Left renal pelvis (tissue), 4 donors: ENCODE measurements at places on chromosomes 13 and 19.

DNA sequence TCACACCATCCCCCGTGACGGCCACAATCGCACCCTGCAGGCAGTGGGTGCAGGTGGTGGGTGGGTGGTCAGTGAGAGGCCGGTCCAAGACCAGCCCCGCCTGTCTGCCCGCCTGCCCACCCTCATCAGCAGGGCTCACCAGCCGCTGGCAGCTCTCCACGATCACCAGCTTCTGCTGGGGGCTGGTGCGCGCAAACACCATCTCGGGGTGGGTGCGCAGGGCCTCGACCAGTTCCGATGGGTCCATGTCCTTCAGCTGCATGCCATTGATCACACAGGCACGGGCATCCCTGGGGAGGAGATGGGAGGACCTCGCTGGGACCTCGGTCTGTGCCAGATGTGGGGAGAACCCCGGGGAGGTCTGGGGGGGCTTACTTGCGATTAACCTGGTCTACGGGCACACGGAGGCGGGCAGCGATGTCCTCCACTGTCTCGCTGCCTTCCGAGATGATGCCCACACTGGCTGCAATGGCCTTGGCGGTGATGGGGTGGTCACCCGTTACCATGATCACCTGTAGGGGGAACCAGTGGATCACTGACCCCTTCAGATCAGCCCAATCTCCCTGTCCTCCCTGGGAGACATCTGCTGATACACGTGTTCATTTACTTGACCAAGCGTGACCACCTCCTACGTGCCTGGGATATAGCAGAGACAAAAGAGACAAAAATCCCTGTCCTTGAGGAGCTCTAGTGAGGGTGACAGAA lies 8.0 kb downstream of the ATP4A start:
- no peak for DNase-seq

GRCh38 chr13:45372189-45373161 lies 31.5 kb upstream of the TPT1 start:
- DNase-seq, result no peak

- DNase-seq, result no peak
Measured at GRCh38 chr13:18953139-18953930, 228.3 kb downstream of the TUBA3C start.

DNA sequence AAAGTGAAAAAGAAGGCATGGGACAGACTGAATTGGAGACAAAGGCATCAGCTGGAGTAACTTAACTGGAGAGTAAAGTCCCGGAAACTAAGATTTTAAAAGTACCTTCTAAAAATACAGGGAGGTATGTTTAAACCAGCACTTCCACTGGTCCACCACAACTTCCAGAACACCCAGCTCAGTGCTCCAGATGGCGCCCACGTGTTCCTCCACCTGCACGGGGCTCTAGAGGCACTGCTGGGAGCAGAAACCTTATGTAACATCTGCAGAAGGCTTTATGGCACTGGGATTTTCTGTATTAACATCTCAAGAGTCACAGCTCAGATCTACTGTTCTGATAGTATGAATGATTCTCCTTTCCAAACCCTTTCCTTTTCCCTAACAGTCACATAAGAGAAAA lies 252.1 kb downstream of the DCLK1 start:
- no peak for DNase-seq

DNA sequence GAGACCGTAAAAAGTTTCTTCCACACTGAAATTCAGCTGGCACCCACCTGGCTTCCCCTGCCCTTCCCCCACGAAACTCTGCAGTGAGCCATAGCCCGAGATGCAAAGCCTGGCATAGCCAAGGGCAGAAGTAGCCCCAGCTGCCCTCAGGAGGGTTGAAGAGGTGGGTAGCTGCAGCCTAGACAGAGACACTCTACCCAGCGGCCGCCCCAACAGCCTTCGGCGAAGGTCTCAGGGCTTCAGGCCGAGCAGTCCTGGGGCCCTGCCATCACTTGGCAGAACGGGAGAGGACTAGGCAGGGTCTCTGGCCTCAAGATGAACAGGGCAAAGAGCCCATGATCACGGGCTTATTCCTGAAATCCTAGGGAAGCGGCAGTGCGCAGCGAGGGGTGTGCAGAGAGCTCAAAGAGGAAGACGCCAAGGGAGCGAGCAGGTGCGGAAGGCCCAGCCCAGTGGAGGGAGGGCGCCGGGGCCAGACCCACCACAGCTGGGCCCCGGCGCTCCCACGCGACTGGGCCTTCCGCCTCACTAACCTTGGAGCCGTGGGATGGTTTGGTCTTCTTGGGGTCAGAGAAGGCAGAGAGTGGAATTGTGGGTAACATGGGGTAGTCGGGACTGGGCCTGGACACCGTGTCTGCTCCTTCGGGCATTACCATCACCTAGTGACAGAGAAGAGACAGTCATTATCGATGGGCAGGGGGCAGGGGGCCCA lies 53.2 kb downstream of the MLLT1 start:
- no peak for DNase-seq

DNA sequence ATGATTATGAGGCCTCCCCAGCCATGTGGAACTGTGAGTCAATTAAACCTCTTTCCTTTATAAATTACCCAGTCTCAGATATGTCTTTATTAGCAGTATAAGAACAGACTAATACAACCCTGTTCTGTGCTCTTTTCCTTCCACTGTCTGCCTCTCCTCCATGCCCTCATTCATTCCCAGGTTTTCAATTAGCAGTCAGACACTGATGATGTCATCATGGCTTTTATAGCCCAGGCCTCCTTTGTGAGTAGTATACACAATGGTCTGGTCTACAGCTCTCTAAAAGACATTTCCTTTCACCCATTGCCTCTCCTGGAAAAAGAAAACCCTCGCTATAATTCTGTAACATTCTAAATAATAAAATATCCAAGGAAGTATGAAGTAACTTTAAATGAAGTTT lies 25.5 kb downstream of the FGF14 start:
- no peak for DNase-seq

DNA sequence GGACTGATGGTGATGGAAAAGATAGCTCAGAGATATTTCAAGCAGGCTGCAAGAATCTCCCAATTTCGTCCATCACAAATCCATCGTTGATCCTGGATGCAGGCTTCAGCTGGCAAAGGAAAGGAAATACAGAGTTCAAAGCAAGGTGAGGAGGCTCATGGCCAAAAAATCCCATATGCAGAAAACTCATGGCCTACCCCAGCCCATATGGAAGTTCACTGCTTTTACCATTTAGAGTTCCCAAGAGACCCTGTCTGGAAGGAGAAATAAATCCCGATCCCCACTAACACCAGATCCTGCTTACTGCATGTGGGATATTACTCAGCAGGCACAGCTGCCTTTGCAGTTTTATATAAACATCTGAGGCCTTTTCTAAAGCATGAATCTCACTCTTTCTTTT lies 412.9 kb upstream of the SPRY2 start:
- no peak for DNase-seq

- no peak for DNase-seq
Measured at GRCh38 chr13:72198967-72199560, 332.1 kb upstream of the DACH1 start.

- DNase-seq, result peak; percentile 24
Measured at GRCh38 chr19:35592226-35592625, 6.3 kb downstream of the PMIS2 start.

DNA sequence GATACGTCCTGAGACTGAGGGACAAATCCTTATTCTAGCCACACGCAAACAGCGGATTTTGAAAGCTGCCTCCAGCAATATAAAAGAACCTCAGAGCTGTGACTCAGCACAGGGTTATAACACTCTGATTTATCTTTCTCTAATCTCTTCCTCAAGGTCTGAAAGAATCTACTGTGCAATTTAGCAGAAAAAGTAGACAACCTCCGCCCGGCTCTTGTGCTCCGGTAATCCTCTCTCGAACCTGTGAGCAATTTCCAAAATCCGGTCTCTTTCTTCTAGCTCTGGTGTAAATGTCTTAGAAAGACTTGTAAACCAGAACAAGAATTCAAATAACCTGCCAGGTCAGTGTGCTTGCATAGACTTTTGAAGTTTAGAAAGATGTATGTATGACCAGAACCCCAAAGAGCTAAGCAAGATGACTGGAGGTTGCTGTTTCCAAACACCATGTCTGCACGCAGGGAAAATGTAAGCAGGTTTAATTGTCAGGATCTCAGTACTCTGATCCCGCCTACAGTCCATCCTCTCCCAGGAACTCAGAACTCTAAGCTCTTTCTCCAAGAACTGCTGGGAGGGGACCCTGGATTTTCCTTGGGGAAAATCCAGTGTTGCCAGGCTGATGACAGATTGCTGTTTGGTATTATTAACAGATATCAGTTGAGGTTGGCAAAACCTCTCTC lies 338.1 kb downstream of the RFC3 start:
- DNase-seq, result no peak

GRCh38 chr19:17590866-17591265 lies 35.4 kb downstream of the COLGALT1 start:
- DNase-seq, result no peak

GRCh38 chr19:5719274-5719960 lies 529 bp downstream of the LONP1 start:
- DNase-seq, result no peak

DNA sequence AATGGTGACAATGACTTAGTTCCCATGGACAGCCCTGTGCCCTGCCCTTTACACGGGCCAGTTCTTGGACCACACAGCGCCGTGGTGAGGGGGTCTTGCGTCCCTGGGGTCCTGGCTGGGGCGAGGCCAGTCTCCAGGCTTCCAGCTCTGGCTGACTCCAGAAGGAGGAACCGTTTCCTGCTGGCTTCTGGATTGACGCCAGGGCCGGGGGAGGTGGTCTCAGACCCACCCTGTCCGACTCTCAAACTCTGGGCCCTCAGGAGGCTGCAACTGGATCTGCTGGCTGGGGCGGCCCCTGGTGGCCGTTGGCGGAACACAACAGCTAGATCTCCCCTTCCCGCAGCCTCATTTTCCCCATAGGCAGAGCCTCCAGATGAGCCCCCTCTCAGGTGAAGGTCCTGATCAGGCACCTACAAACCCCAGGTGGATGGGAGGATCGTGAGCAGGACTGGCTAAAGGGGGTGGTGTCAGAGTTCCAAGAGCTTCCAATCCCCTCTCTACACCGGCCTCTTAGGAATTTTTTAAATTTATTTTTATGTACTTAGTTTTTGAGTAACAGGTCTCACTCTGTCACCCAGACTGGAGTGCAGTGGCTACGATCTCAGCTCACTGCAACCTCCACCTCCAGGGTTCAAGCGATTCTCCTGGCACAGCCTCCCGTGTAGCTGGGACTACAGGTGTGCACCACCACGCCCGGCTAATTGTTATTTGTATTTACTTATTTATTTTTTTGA lies 8.0 kb downstream of the CCDC194 start:
- DNase-seq, result no peak

GRCh38 chr19:4373601-4374497 lies 26.5 kb downstream of the SH3GL1 start:
- DNase-seq, result no peak

GRCh38 chr13:35714588-35715377 lies 238.3 kb upstream of the MAB21L1 start:
- DNase-seq, result no peak

DNA sequence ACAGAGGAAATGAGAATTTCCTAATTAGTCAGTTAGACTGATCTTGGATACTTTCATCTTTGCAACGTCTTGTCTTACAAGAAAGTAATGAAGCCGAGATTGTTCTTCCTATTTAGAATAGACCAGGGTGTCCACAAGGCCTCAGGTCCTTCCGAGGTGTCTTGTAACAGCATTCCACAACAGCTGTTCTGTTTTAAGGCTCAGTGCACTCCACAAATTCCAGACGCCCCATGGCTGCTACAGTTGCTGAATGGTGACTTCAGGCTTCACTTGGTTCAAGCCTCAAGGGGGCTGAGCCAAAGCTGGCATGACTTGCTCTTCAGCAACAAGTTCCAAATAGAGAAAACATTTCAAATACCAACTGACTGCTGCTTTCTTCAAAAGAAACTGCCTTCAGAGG lies 143.4 kb downstream of the SHISA2 start:
- DNase-seq, result peak; percentile 75

DNA sequence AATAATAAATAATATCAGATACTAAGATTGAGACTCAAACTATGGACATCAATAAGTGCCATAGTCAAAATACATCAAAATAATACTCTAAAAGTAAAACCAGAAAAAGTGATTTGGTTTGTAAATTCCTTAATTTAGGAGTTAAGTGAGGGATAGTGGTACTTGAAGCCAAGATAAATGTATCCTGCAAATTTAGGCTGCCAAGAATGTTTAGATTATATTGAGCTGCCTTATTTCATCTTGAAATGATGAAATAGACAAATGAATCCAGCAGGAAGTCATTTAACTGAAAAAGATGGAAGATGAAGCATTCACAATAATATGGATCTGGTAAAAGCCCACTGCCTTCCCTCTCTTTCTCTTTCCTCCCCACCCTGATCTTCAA lies 112.3 kb downstream of the LRCH1 start:
- DNase-seq, result no peak

DNA sequence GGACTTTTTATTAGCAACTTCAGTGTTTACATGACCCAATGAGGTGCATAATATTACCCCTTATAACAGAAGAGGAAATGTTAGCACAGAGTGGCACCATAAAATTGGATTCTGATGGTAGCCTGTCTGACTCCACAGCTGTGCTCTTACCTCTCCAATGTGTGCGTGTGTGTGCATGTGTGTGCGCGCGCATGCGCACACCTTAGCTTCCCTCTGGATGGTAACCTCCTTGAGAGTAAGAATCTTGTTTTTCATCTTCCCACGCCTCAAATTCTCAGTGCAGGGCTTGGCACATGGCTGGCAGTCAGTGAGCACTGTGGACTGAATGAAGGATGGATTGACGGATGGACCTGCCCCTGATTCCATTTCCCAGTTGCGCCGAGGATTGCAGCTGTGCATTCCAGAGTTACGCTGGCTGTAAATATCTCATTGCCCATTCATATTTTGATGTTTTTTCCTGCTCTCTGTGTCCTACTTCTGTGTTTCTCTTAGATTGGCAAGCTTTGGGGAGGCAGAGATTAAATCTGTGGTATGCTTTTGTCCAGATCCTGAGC lies 99.2 kb upstream of the WASF3 start:
- no peak for DNase-seq
